ENCODE measurements at places on chromosomes 7 and 10. TPM values are rescaled to one million over a fixed set of nuclear protein-coding genes. Genes with fewer than 3 reads are reported as not detected.

The TET1 gene
- 3.3 TPM for total RNA-seq

DNA sequence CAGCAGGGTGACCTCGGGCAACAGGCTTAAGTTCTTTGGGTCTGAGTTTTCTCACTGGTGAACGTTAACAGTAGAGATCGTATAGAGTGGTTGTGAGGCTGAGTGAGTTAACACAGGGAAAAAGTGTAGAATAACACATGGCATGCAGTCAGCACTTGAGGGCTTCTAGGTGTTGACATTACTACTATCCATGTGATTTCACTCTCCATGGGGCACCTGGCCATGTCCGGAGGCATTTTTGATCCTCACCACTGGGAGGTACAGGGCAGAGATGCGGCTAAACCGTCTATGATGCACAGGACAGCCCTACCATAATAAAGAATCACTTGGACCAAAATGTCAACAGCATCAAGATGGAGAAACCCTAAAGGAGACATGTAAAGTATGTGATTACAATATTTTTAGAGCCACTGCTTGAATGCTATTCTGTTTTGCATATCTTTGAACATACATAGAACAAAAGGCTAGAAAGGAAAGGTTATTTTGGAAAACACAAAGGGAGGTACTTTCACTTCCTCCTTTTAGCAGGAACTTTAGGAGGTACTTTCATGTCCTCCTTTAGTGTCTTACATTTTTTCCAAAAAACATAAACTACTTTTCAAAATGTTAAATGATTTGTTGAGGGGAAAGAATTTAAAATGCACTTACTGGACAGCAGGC is 44.3 kb downstream of the NOD1 start:
- no peaks in the 10 kb centered on the region for H3K27me3 ChIP-seq
- no peak overlapping the region for H3K27ac ChIP-seq
- no peak overlapping the region for H3K4me3 ChIP-seq
- no peaks in the 10 kb centered on the region for H3K36me3 ChIP-seq
- H3K4me1 ChIP-seq = peaks cover 2% of the 10 kb centered on the region
- no peak for DNase-seq

The NPY4R2 gene
- total RNA-seq = not detected

DNA sequence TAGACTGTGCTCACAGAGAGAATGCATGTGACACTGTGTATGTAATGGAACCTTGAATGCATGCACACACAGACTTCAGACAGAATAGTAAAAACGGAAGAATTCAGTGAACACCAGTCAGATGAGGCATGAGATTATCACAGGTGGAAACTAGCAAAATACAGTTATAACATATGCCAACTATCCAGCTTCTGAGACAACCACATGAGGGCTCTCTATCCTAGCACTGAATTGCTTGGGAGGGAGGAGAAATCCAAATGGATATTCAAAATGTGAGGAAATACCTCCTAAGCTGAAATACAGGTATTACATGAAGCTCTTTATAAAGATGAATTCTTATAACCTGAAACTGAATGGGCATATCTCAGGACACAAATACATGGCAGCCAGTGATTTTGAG is 30.6 kb downstream of the GARS1 start:
- no peak overlapping the region for H3K4me3 ChIP-seq
- H3K27me3 ChIP-seq = no peaks in the 10 kb centered on the region
- no peak overlapping the region for H3K27ac ChIP-seq
- H3K4me1 ChIP-seq = no peaks in the 10 kb centered on the region
- peaks cover 9% of the 10 kb centered on the region for H3K36me3 ChIP-seq
- no peak for DNase-seq

- DNase-seq = no peak
- peaks cover 8% of the 10 kb centered on the region for H3K4me1 ChIP-seq
- H3K27ac ChIP-seq = no peak overlapping the region
- no peaks in the 10 kb centered on the region for H3K36me3 ChIP-seq
- no peaks in the 10 kb centered on the region for H3K27me3 ChIP-seq
Measured at GRCh38 chr10:3747984-3748383, 37.0 kb downstream of the KLF6 start.

- no peak overlapping the region for H3K4me3 ChIP-seq
- no peaks in the 10 kb centered on the region for H3K27me3 ChIP-seq
- no peaks in the 10 kb centered on the region for H3K36me3 ChIP-seq
- H3K4me1 ChIP-seq = no peaks in the 10 kb centered on the region
- no peak overlapping the region for H3K27ac ChIP-seq
Measured at GRCh38 chr10:132011024-132011423, 29.3 kb upstream of the BNIP3 start.

DNA sequence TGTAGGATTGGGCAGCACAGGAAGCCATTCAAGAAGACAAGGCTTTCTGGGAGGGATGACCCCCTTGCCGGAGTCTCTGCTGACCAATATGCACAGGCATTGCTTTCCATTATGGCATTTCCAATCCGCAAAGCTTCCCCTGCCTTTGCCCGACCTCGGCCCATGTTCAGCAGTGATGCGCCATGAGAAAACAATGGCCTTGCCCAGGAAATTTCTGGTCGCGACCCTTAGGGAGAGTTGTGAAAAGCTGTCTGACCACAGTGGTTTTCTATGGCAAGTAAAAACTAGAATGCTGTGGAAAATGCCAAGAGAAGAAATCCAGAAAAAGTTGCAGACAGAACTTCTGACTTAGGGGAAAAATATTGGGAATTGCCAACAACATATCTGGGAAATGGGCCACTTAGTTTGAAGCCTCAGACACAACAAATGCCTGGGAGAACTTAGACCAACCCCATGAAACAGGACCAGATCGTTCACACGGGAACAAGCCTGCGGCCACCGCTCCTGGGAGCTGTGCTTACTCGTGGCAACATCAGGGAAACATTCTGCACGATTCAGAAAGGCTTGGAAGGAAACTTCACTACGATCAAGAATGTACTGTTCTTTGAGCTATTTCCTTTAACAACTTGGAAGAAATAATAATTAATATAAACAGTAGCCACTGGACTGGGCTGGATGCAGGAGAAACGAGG is 512.4 kb downstream of the TNS3 start:
- no peak for DNase-seq
- H3K27me3 ChIP-seq = no peaks in the 10 kb centered on the region

The CTTNBP2 gene
- 4.4 TPM for total RNA-seq

DNA sequence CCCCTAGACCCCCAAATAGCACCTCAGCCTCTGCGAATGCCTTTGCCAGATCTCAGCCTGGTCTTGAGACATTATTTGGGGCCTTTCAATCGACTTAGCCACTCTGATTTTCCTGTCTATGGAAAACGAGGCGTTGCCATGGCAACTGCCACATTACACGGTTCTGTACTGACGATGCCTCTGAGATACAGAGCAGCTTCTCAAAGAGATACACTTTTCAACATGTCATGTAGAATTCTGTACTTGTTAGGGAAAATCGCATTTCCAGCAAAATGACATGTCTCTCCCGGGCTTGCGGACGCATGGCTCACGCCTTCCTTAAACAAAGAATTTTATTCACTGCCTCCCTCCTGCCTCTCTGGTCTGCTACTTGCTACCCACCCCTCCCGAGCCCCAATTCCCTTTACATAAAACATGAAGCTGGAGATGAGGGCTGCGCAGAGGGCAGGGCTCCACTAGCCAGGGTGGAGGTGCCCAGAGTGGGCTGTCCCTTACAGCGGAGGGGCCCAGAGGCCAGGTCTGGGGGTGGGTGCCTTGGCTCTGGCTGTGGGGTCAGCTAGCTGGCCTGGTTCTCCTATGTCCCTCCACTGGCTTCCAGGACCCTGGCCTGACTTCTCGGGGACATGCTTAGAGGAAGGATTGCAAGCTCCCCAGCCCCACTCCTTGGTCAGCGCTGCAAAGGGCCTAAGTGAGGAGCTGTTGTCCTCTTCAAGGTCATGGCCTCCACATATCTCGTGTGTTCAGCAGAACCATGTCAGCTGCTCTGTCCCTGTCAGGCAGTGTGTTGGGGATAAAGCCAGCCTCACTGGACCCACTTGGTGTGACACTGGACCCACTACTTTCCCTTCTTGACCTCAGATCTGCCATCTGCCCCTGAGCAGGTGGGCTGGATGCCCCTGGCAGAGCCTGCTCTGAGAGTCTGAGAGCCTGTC is 342.5 kb downstream of the RPS24 start:
- H3K4me3 ChIP-seq = no peak overlapping the region
- no peaks in the 10 kb centered on the region for H3K4me1 ChIP-seq
- H3K27me3 ChIP-seq = peaks cover 20% of the 10 kb centered on the region
- H3K27ac ChIP-seq = no peak overlapping the region

- DNase-seq = no peak
- no peaks in the 10 kb centered on the region for H3K27me3 ChIP-seq
- H3K4me3 ChIP-seq = peak within 1 kb of the TSS; percentile 53
- H3K36me3 ChIP-seq = peaks cover 5% of the 10 kb centered on the region
Measured at GRCh38 chr7:44103923-44104859, at the start of gene AEBP1. TSS of gene AEBP1 (plus strand) at chr7:44104345. CDS start at chr7:44104666, 321 bp downstream.

GRCh38 chr7:34057136-34057535 is 151.8 kb downstream of the BMPER start:
- no peaks in the 10 kb centered on the region for H3K36me3 ChIP-seq
- no peak overlapping the region for H3K27ac ChIP-seq
- no peak overlapping the region for H3K4me3 ChIP-seq
- peaks cover 11% of the 10 kb centered on the region for H3K4me1 ChIP-seq

The ACBD7 gene
- under 0.01 TPM for total RNA-seq

DNA sequence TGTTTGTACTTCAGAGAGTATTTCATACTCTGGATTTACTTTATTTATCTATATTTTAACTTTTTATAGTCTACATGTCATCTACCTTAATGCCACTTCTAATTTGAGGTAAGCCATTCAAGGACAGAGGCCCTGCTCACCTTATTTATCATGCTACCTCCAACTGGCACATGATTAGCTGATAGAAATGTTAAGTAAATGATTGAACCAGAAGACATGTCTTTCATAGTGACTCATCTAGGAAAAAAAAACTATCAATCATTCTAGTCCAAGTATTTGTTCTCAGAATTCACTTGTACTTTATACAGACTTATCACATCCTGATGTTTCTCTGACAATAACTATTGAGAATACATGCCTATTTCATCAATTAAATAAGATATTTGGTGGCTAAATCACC is 856.3 kb downstream of the XPNPEP1 start:
- DNase-seq = no peak
- no peaks in the 10 kb centered on the region for H3K27me3 ChIP-seq
- no peaks in the 10 kb centered on the region for H3K36me3 ChIP-seq
- no peaks in the 10 kb centered on the region for H3K4me1 ChIP-seq

DNA sequence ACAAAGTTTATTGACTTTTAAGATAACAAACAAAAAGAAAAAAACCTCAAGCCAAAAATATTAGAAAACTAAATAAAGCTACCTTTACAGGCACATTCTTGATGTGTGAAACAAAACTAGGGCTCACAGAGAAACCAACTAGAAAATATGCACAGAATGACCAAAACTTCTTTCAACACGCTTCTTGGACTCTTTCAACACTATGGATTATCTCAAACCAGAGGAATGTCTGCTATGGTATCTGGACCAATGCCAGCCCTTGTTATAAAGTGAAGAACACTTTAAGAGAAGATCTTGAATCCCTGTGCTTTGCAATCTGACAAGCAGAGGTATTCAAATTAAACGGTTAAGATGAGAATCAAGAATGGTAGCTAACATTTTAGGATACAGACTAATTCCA is 76.6 kb downstream of the DNAJC1 start:
- H3K27ac ChIP-seq = no peak overlapping the region
- H3K27me3 ChIP-seq = no peaks in the 10 kb centered on the region
- peak; percentile 91 for DNase-seq
- H3K36me3 ChIP-seq = no peaks in the 10 kb centered on the region
- H3K4me3 ChIP-seq = no peak overlapping the region

The CCDC172 gene
- not detected for total RNA-seq

DNA sequence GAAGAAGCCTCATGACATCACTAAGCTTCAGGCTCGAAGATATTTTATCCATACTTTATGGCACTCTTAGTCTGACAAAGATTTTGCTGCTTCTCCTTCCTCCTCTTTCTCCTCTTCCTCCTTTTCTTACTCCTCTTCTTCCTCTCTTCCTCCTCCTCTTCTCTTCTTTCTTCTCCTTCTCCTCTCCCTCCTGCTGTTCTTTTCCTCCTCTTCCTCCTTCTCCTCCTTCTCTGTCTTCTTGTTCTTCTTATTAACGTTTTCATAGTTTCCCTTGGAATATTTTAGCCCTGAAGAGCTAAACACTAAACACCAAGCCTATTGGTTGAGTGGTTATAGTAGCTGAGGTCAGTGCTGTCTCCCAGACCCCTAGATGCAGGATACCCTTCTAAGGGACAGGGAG is 137.7 kb downstream of the CREB5 start:
- H3K4me1 ChIP-seq = no peaks in the 10 kb centered on the region
- H3K27ac ChIP-seq = no peak overlapping the region
- DNase-seq = no peak
- H3K4me3 ChIP-seq = no peak overlapping the region
- H3K27me3 ChIP-seq = no peaks in the 10 kb centered on the region

DNA sequence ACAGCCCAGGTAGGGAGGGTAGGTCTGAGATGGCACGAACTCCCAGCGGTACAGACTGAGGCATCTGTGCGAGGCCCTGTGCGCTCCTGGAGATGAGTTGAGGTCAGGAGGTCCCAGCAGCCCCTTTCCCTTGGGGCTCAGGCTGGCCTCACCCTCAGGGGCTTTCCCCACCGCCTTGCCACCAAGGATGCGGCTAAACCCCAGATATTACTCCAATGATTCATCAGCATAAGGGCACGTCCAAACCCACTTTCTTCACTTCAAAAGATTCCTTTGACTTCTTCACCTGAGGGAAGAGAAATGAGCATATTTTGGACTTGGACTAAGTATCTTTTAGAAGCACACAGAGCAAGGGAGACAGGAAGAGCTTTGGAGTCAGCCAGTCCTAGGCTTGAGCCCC is 20.3 kb downstream of the UROS start:
- H3K36me3 ChIP-seq = peaks cover 2% of the 10 kb centered on the region
- H3K27ac ChIP-seq = no peak overlapping the region
- DNase-seq = no peak
- H3K4me1 ChIP-seq = no peaks in the 10 kb centered on the region
- no peaks in the 10 kb centered on the region for H3K27me3 ChIP-seq
- H3K4me3 ChIP-seq = no peak overlapping the region

The MASTL gene
- total RNA-seq = 6.4 TPM

The CHAT gene
- total RNA-seq = not detected

DNA sequence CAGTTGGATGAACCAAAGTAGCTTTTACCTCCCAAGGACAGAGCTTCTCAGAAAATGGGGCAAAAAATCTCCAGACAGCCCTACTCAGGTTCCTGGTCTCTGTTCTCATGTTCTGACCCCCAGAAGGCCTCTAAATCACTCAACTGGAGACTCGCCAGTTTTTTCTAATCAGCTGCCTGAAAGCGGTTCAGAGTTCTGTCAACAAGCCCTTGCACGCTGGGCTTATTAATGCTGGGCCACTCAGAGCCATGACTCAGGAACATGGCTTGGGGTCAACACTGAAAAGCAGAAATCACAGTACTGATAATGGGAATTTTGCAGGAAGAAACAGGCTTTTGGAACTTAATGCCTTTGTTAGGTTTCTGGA is 15.3 kb downstream of the ECHDC3 start:
- peaks cover 3% of the 10 kb centered on the region for H3K4me1 ChIP-seq
- peak overlapping the region; percentile 65 for H3K27ac ChIP-seq
- no peaks in the 10 kb centered on the region for H3K36me3 ChIP-seq
- no peak overlapping the region for H3K4me3 ChIP-seq
- peak; percentile 88 for DNase-seq
- H3K27me3 ChIP-seq = no peaks in the 10 kb centered on the region

Data from fibroblast of lung (primary cell).